ENCODE measurements at places on chromosomes 2 and 18.

- DNase-seq = peak; percentile 12
Observed at GRCh38 chr2:138922973-138923563, 142.9 kb upstream of the NXPH2 start.

DNA sequence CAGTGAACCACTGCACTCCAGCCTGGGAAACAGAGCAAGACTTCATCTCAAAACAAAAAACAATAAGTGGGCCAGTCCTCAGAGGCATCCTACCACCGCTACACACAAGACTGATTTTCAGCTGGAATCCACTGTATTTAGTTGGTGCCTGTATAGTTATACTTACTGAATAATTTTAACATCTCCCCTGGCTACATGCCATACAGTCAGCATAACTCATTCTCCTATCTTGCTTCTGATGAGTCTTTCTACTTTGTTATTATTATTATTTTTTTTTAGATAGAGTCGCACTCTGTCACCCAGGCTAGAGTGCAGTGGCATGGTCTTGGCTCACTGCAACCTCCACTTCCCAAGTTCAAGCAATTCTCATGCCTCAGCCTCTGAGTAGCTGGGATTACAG is 19.9 kb upstream of the CAB39 start:
- DNase-seq = no peak

DNA sequence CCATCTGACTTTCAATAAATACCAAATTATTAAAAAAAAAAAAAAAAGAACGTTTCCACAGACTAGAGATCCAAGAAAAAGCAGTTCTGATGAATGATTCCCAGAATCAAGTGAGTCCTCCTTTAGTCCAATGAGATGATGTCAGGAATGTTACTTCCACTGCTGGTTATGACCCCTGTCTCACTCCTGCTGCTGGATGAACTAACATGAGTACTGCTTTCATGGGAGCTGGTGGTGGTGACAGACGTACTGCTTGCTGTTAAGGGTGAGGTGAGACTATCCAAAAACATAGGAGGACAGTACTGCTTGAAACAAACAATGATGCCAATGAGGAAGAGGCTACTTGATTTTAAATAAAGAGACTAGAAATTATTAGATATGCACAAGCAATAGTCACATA is 55.5 kb upstream of the ST8SIA5 start:
- no peak for DNase-seq

- DNase-seq = no peak
Observed at GRCh38 chr2:189060096-189060642, 86.0 kb downstream of the COL3A1 start.

- peak; percentile 29 for DNase-seq
Observed at GRCh38 chr2:160394153-160394552, 99.5 kb downstream of the RBMS1 start.

GRCh38 chr2:172046080-172046678 is 39.1 kb upstream of the DLX1 start:
- no peak for DNase-seq

DNA sequence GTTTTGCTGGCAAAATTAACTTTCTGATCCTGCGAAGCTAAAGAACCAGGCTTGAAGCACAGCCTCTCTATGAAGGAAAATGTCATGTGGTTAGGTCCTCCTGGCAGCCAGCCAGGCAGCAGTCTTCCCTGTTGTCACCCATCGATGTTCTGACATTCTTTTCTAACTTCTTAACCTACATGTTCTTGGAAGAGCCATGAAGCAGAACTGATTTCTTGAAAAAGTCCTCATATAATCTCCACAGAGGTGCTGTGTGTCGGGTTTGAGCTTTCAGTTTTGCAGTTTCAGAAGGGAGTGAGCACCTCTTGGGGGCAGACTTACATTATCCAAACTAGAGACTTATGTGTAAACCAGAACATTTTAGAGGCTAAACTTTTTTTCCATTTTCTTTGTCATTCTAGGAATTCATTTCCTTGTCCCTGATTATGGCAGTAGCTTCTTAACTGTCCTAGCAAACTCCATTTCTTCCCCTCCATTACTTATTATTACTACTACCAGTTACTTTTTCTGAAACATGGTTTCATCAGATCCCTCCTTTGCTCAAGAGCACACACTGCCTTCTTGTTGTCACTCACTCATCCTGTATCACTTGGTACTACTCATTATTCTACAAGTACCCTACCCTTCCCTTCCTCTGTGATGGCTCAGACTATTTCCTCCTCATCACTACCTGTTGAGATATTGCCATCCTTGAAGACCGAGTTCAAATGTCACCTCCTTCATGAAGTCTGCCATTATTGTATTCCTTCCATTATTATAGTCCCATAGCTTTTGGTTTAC is 31.1 kb downstream of the DOK1 start:
- DNase-seq = peak; percentile 56

DNA sequence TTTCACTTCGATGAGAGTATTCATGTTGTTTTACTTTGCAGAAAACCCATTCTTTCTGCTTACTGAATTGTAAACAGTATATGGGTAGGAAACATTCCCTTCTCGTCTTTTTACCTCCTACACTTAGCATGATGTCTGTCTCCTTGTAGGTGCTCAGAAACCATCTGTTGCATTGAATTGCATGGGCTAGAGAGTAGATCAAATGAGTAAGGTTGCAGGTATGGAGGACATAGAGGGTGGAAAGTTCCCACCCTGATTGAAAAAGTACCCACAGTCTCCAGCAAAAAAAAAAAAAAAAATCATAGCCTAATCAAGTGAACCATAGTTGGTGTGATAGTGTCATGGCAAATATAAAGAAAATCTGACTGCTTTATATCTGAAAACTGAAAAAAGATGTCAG is 1.7 kb downstream of the CYTIP start:
- no peak for DNase-seq

DNA sequence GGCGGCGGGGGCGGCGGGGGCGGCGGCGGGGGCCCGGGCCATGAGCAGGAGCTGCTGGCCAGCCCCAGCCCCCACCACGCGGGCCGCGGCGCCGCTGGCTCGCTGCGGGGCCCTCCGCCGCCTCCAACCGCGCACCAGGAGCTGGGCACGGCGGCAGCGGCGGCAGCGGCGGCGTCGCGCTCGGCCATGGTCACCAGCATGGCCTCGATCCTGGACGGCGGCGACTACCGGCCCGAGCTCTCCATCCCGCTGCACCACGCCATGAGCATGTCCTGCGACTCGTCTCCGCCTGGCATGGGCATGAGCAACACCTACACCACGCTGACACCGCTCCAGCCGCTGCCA is 644 bp downstream of the ONECUT2 start:
- no peak for DNase-seq

- no peak for DNase-seq
Observed at GRCh38 chr2:99663641-99664040, 173.8 kb upstream of the REV1 start.

- DNase-seq = no peak
Observed at GRCh38 chr2:4947911-4948310, 744.3 kb upstream of the SOX11 start.

DNA sequence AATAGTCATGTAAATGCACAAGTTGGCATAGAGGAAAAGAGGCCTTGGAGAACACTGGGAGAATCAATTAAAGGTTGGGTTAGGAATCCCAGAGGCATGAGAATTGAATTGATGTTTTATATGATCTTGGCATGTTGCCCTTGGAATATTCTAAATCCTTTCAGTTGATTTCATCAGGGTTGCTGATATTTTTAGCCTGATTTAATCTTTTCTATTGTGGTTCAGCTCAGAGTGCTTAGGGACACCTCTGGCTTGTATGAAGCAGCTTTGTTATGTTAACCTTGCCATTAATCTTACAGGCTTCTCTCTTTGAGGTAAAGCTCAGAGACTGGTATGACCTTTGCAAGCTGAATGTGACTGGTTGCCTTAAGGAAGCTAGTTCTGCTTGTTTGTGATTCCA is 64.4 kb upstream of the LYPD6B start:
- no peak for DNase-seq

GRCh38 chr2:223619486-223620129 is 17.4 kb upstream of the SCG2 start:
- no peak for DNase-seq

GRCh38 chr2:136065384-136065783 is 52.6 kb downstream of the CXCR4 start:
- no peak for DNase-seq

DNA sequence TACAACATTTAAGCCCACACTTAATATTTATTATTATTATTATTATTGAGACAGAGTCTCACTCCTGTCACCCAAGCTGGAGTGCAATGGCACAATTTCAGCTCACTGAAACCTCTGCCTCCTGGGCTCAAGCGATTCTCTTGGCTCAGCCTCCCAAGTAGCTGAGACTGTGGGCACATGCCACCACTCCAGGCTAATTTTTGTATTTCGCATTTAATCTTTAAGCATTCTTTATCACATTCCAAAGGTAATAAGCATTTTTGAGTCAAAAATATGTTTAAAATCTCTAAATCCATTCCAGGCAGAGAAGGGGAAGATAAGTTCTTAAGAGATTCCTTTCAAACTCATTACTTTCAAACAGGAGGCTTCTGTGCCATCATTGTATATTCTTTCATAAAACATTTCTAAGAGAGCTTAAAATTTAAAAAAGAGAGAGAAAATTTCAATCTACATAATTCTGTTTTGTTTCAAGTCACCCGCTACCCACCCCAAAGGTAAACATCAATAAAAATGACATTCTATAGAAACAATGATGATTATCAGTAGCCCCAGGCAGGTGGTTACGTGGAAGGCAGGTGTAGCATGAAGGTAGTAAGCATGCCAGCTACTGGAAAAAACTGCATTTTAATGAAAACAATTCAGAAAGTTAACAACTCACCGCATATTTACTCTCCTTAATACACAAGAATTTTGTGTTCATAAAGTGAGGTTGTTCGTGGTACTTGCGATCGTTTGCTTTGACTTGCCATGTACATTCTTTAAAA is 84.4 kb upstream of the NARS1 start:
- DNase-seq = no peak

- no peak for DNase-seq
Observed at GRCh38 chr2:96239745-96240264, 26.0 kb downstream of the TMEM127 start.

GRCh38 chr2:164917296-164917903 is 37.9 kb downstream of the SLC38A11 start:
- DNase-seq = peak; percentile 27

- DNase-seq = peak; percentile 67
Observed at GRCh38 chr2:222708274-222708710, 36.8 kb downstream of the MOGAT1 start.

DNA sequence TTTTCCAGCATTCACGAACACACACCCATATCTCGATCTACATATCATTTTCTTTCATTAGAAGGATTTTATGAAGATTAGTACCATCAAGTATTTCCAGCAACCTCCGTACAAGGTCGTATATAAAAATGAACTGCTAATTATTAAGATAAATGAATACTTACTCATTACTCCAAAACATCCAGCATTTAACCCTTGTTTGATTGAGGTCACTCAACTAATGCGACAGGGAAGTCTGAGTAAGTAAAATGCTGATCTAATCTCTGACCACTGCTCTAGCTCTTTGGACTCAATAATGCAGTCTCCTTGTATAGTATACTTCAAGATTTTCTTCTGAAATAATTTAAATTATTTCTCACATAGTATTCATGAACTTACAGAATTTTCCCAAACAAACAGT is 2.0 kb downstream of the ABHD3 start:
- no peak for DNase-seq

DNA sequence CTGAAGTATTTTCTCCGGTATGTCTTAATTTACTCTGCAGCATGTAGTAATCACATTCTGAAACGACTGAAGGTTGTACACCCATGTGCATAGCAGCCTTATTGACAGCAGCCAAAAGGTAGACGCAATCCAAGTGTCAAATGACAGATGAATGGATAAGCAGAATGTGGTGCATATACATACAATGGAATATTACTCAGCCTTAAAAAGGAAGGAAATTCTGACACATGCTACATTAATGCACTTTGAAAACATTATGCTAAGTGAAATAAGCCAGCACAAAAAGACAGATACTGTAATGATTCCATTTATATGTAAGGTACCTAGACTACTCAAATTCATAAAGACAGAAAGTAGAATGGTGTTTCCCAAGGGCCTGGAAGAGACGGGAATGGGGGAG is 88.0 kb upstream of the EFEMP1 start:
- no peak for DNase-seq

- DNase-seq = no peak
Observed at GRCh38 chr2:233501198-233502076, 65.1 kb downstream of the USP40 start.

DNA sequence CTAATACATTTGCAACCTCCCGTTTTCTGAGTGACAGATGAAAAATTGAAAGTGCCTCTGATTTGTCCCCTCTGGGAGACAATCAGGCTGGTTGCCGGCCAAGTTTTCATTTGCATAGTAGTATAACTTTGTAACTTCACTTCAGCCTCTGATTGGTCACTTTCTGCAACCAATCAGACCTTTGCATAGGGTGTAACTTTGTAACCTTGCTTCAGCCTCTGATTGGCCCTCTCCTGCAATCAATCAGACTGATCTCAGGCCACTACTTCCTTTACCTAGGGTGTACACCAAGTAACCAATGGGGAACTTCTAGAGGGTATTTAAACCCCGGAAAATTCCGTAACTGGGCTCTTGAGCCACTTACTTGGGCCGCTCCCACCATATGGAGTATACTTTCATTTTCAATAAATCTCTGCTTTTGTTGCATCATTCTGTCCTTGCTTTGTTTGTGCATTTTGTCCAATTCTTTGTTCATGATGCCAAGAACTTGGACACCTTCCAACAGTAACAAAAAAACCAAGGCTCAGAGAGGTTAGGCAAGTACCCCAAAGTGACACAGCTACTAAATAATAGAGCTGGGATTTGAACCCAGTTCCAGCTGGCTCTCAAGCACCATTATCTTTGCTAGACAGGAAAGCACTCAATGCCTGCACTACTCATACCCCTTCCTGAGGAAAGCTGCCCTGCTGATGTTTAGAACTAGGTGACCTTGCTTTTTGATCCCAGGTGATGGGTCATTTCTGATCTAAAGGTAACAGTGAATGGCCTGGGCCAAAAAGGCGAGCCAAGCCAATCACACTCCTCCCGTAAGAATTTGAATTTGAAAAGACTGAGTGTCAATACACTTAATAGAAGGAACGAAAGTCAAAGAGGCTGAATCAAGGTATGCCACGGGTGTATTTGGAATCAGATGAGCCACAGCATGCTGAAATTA is 10.9 kb upstream of the MYOM1 start:
- peak; percentile 19 for DNase-seq

DNA sequence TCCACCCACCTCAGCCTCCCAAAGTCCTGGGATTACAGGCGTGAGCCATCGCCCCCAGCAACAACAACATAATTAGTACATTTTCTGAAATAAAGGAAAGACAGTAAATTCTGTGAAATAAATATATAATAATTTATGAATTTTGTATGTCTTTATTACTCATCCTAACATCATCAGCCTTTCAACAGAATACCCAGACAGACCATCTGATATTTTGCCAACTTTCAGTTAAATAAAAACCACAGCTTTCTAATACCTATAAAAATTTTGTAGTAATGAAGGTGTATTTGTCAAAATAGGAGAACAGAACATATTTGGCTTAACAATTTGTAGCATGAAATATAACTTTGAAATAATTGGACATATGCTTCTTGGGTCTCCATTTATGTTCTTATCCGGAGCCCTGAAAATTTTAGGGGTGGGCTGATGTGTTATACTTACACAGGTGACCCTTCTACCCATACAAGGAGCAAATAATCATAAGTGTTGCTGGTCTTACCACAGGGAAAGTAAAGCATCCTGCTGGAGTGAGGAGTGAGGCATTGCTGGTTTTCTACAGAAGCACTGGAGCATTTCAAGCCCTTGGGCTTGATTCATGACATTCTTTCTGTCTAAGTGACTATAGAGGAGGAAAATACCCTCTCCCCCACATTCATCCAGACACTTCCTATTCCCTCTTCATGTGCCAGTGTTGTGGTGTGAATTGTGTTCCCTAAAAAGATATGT is 99.3 kb downstream of the SPOPL start:
- no peak for DNase-seq

GRCh38 chr2:38584881-38585280 is 17.8 kb downstream of the HNRNPLL start:
- no peak for DNase-seq
